ENCODE measurements at places on chromosomes 5 and 9.

DNA sequence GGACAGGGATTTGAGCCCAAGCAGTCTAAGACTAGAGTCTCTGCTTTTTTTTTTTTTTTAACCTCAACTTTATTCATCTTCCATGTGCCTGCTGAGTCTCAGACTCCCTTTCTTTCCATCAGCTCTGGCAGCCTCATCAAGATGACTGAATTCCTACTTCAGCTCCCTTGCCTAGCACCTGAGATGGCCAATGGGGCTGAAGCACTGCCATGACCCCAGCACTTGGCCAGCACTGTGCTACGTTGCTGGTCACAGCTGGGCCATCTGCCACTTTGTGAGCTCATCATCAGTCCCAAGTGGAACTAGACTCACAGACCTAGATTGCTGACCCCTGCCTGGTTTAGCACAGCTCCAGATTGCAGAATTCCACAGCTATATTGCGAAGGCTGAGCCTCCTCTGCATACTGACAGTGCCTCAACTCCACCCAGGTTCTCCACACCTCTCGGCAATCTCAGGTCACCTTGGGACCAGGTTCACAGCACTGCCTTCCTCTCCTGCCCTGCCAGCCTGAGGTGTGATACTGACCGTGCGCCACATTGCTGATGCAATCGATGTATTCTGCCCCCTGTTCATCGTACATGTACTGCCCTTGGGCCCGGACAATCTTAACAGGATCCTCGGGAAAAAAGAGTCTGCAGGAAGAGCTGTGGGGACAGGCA lies 1.6 kb downstream of the PHYKPL start:
- DNase-seq: no peak

DNA sequence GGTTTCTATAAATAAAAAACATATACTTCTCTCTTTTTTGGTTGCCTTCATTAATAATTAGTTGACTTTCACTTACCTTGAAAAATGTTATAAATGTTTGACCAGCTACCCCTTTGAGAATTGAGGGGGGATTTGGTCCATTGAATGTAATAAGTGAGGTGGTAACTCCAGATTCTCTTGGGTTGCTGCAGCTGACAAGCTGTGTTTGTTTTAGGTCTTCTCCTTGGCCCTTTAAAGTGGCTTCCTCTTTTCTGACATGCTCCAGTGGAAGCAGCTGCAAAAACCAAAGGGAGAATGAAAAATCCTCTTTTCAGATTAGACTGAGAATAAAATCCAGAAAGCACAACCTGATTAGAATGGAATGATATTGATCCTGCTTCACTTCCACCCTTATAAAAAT lies 410.5 kb downstream of the TMEM38B start:
- no peak for DNase-seq

DNA sequence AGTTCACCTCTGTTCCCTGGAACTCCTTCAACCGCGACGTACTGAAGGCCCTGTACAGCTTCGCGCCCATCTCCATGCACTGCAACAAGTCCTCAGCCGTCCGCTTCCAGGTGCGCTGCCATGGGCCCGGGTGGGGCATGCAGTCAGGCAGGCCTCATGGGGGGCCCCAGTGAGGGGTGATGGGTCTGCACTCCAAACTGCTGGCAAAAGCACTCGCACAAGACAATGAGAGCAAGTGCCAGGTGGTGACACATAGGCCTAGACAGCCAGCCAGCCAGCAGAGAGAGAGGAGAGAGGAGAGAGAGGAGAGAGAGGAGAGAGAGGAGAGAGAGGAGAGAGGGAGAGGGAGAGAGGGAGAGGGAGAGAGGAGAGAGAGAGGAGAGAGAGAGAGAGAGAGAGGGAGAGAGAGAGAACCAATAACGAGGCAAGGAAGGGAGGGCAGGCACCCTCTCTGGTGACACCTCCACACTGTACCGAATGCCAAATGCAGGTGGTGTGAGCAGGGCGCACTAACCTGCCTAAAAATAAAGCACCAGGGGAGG lies 21.0 kb downstream of the DBH start:
- DNase-seq: no peak

GRCh38 chr9:121807823-121808278 lies 156.4 kb downstream of the DAB2IP start:
- no peak for DNase-seq

GRCh38 chr5:170482511-170482910 lies 21.3 kb upstream of the KCNIP1 start:
- DNase-seq: no peak

- no peak for DNase-seq
Measured at GRCh38 chr5:31916327-31916726, 257.8 kb downstream of the GOLPH3 start.

DNA sequence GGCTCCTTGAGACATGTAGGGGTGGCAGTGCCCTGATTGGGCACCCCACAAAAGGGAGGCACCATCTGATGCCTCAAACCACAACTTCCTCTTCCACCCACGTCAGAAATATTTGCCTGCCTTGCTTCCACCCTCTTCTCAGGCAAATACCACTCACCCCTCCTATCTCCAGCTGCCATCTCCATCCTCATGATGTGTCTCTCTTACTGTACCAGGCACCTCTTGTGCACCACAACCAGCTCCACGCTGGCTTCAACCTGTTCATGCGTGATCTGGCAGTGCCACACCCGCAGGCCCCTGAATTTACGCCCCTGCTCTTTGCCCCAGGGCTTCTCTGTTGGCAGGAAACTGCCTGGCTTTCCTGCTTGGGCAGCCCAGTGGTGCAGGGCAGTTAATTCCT lies 87.8 kb upstream of the HSPA9 start:
- peak; percentile 34 for DNase-seq

DNA sequence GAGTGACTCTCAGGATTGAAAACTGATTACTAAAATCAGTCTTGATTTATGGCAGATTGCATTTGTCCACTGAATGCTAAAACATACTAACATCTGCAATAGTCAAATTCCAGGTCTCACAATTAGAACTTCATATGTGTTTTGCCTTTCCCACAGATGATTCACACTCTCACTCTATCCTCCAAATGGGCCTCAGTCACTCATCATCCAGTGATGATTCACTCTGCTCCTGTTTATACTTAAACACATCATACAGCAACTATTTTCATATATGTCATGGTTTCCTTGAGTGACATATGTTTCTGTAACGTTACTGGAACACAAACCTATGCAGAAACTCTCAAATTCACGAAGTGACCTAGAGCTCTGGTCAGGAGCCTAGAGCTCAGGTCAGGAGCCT lies 512.9 kb downstream of the HINT1 start:
- no peak for DNase-seq

DNA sequence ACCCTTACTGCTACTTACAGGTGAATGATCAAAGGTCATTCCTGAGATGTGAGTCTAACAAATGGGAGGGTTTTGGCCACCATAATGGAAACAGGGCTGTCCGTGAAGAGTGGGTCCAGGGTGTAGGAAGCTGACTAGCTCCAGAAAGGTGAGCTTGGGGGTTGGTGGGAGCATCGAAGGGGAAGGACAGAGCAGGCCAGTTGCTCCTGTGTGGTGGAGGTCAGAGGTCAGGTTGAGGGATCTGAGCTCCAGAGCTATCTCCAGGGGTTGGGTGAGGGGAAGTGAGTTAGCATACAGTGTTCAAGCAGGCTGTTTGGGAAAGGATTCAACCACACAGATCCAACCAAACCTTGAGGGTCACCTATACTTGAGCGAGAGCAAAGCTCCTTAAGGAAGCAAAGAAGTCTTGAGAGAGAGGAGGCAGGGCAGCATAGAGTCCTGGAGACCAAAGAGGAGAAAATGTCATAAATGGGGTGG lies 18.7 kb upstream of the GLDC start:
- no peak for DNase-seq

GRCh38 chr5:125042261-125042890 lies 295.9 kb upstream of the ZNF608 start:
- DNase-seq: no peak

GRCh38 chr9:8224381-8224801 lies 424.8 kb upstream of the DMAC1 start:
- no peak for DNase-seq

DNA sequence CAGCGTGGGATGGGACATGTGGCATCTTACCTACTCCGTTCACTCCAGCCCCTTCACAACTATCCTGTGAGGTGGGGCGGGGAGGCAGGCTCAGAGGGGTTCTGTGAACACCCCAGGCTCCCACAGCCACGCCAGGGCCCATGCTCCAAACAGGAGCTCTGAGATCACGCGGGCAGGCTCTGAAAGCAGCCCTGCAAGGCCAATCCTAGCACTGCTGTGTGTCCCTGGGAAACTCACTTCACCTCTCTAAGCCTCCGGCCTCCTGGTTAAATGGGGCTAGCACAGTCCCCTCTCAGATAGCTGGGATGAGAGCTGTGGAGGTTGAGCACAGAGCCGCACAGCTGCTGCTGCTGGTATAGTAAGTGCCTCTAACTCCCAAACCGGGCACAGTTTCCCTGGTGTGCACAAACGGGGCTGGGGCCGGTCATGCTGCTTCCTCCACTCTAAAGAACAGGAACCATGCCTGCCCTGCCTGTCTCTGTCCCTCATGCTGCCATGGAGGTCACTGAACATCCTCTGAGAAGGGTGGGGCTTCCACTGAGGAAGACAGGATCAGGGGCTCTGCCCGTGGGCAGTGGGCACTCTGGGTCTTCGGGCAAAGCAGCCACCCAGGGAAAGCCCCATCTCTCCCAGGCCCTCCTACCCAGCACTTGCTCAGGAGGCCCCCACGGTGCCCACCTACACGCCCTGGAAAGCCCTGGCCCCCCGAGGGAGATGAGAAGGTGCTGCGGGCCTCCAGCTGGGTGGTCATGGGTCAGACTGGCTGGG lies 13.0 kb upstream of the ASS1 start:
- DNase-seq: no peak

DNA sequence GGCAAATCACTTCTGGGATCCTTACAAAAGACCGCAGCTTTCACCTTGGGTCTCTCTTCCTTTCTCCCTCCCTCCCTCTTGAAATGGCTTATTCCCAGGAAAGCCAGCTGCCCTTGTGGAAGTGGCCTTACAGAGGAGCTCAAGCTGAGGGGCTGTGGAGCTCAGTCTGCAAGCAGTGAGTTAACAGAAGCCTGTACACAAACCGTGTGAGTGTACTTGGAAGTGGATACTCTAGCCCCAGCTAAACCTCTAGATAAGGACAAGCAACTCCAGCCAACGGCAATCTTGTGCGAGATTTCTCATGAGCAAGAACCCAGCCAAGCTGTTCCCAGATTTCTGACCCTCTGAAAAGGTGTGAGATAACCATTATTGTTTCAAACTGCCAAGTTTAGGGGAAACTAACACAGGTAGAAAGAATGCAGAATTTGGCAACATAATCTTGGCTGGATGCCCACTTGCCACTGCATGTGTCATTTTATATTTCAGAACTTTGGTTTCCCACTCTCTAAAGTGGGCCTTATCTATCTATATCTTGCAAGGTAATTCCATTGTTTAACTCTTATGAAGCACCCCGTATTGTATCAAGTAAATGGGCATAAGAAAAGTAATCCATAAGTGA lies 85.6 kb downstream of the CDH18 start:
- no peak for DNase-seq

DNA sequence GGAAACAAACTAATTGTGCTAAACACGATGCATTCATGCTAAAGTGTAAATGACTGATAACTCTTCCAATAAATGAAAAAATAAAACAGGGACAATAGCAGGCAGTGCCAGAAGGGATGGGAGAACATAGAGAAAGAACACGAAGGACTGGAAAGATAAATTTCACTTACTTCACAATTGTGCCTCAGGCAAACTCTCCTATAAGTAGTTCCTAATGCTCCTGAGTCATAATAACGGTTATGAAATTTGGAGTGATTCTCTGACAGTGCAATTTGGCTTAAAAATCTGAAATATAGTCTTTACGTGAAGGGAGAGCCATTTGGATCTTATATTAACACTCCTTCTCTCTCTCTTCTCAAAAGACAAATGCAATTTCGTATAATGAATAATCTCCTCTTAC lies 2218.5 kb downstream of the MAT2B start:
- no peak for DNase-seq

- no peak for DNase-seq
Measured at GRCh38 chr9:15403155-15403554, 19.5 kb upstream of the SNAPC3 start.

- DNase-seq: no peak
Measured at GRCh38 chr5:89728750-89729149, 680.8 kb downstream of the CETN3 start.

DNA sequence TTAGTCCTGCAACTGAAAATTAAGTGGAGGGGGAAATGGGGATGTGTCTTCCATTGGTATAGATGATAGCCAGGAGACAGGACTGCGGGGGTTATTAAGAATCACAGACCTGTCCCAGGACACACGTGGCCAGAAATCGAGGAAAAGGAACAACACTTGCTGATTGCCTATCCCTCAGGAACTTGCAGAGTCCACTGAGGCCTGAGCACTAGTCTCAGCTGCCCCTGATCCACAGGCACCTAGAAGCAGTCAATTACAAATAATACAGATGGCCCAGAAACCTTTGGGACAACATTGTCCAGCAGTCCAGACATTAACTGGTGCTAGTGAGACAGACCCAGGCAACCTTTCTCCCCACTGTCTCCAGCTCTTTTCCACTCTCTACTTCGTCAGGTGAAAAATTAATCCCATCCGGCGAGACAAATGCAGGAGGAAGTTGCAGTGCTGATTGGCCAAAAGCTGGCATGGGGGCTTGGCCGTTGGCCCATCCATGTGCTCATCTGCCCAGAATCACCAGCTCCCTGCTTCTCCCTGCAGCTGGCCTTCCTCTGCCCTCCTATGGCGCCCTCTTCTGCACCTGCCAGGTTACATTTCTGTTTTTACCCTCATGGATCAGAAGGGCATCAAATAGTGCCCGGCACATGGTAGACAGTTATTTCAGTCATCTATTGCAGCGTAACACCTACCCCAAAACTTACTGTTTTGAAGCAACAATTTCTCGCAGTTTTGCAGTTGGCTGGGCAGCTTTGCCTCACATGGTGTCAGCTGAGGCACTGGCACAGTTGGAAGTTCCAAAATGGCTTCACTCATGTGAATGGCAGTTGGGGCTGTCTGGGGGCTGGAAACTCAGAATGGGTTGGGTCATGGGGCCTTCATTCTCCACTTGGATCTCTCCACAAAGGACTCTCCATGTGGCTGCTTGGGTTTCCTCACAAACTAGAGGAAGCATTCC lies 3.6 kb upstream of the B4GALT1 start:
- peak; percentile 68 for DNase-seq

GRCh38 chr9:114497236-114497635 lies 8.0 kb downstream of the WHRN start:
- DNase-seq: no peak

DNA sequence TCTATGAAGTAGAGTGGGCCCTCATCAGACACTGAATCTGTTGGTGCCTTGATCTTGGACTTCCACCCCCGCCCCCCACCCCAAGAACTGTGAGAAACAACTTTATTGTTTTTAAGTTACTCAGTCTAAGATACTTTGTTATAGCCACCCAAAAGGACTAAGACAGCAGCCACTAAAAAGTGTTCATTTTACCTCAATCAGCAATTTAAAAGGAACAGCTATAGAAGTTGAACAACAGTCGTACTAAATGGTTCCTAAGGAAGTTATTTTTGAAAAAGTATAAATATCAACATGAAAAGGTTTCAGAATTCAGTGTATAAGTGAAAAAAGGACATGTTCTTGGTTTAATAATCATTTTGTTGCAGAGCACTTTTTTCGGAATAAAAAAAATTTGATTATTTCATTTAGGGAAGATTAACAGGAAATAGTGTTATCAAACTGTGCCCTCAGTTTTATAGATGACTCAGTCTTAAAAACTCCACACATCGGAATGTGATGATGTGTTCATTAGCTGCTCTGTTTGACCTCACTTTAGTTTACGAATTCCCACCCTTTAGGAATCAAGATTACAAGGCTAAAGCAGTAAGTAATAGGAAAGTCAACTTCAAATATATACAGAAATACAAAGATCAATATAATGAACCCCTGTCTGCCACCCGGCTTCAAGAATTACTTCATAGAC lies 71.2 kb downstream of the MTAP start:
- no peak for DNase-seq

Measured in activated naive CD4-positive, alpha-beta T cell treated with anti-CD3 and anti-CD28 coated beads, Interleukin-2, amount 10 ng/mL, durations not matched to agents 7 days and 5 days (primary cell).